SK-N-SH (cell line): ENCODE measurements at places on chromosomes 7 and 10. TPM values are rescaled to one million over a fixed set of nuclear protein-coding genes. Genes with fewer than 3 reads are reported as not detected.
A peak's percentile ranks its signal among the peaks of the same experiment; 100 is the strongest.

DNA sequence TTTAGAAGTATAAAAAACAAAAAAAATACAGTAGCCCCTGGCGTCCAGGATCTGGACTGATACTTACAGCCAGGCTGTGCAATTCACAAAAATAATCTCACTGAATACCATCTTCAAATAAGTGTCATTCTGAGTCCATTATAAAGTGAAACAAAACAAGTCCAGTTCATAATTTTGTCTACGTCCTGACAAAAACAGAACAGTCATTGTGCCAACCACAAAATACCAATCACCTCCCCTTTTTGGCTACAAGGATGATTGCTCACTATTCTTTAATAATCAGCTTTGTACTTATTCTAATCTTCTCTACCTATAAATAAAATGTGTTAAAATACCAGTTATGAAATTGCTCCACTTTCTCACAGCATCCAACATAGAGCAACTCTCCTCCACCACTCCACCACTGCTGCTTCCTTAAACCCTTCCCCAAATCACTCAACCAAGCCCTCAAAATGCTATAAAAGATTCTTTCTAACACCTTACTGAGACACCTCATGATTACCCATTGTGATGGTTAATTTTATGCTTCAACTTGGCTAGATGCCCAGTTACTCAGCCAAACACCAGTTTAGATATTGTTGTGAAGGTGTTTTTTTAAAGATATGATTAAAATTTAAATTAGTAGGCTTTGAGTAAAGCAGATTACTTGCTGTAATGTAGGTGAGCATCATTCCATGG is 479.8 kb upstream of the SEMA3A start:
- no peak for DNase-seq

Gene SFMBT2
- 0.20 and 0.49 TPM in 2 replicates for polyA plus RNA-seq

DNA sequence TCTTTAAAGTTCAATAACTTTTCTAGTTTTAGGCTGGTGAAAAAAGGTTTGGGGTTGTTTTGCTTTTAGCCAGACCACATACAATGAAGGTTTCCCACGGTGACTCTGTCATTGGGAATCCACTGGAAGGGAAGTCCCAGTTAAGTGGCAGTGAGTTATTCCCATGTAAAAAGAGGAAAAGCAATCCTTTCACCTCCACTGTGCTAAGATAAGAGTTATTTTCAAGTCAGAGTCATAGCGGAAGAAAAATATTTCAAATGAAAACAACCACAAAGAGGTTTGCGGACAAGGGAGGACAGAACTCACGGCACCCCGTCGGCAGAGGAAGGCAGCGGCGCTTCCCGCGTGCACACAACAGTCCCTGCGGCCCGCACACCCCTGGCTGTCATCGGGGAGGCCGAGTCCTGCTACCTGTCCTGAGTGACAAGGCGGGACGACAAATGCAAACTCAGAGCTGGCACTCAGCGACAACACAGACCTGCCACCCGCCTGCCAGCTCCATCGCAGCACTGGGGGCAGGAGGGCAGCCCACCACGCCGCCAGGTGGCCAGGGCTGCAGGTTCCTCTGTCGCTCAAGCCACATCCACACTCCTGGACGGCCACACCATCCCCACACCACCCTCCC is 9.3 kb upstream of the PAPOLB start:
- peak; percentile 57 for DNase-seq

Gene EEPD1
- polyA plus RNA-seq, result 2.4 and 5.0 TPM in 2 replicates

DNA sequence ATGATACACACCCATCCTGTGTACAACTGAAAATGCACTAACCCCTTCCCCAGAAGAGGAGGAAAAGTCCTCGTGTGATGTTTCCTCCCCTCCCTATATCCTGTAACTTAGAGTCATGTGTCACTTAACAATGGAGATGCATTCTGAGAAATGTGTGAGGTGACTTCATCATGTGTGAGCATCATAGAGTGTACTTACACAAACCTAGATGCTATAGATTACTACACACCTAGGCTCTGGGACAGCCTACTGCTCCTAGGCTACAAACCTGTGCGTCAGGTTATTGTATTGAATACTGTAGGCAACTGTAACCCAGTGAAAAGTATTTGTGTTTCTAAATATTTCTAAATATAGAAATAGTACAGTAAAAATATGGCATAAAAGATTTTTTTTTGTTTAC is 98.6 kb upstream of the FAM180A start:
- DNase-seq, result no peak

Gene SUN3
- polyA plus RNA-seq, result 0.12 TPM in 1 of 2 replicates, not detected in the other

Gene MSMB
- polyA plus RNA-seq, result not detected in 2 replicates

DNA sequence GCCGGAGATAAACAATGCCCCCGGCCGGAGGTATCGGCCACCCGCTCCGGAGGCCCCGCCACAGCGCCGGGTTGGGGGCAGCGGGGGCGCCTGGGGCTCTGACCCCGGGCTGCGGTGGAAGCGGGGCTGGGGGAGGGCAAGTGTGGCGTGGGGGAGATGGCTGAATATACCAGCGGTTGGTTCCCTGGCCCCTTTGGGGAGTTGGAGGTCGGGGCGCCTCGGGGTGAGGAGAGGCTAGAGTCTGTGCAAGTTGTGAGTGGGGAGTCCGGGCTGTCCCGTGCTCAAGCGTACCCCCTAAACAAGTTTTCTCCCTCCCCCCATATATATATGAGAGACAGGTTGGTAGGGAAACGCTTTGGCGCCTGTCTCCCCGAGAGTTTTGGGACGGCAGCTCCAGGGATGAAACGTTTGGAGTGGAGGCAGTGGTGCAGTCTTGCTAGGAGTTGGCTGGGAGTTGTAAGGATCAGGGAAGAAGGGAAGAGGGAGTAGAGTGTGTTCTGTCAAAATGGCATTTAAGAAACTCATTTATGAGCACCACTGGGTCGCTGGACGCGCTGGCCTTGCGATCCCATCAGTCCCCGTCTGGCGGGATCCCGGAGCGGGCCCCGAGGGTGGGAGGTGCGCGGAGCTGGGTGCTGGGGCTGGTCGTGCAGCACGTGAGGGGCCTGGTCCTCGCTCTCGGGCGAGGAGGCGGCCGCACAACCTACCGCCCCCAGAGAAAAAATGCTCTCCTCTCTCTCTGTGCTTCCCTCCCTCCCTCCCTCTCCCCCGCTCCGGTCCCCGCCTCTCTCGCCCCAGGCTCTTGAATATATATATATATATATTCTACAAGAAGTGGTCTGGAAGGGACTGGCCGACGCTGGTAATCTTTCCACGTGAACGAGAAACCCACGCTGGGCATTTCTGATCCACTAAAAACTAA is 1.1 kb downstream of the TET1 start:
- DNase-seq, result peak; percentile 89

GRCh38 chr7:94875201-94875600 is 32.2 kb upstream of the PPP1R9A start:
- DNase-seq, result no peak

DNA sequence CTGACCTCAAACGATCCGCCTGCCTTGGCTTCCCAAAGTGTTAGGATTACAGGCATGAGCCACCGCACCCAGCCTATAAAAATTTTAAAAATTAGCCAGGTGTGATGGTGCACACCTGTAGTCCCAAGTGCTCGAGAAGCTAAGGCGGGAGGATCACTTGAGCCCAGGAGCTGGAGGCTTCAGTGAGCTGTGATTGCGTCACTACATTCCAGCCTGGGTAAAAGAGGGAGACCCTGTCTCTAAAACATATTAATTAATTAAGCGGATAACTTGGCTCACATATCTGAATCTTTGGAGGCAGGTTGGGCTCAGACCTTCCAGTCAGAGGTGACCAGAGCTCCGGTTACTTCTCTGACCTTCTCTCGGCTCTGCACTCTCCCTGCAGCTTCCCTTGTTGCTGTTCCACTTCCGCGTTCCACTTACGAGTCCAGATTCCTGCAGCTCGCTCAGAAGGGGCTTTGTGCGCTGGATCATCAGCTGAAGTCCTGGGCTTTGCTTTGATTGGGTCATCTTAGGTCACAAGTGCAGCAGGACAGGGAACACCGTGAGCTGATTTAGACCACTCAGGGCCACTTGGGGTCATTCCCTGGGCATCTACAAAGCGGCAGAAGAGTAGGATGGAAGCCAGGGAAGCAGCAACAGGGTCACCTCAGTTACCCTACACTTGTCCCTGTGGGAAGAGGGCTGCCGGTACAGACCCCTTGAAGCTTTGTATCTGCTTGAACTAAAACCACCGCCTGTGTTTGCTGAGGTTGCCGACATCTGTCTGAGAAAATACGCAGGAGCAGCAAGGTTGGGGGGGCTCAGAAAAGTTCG is 2.0 kb upstream of the ARPC1B start:
- no peak for DNase-seq

Gene NKX2-3
- not detected in 2 replicates for polyA plus RNA-seq

- peak; percentile 65 for DNase-seq
Measured at GRCh38 chr10:88990384-88991160, at the start of gene FAS. Gene FAS (plus strand): TSS chr10:88990798. CDS start chr10:88990877, 79 bp downstream.

Gene PAX4
- not detected in 2 replicates for polyA plus RNA-seq

DNA sequence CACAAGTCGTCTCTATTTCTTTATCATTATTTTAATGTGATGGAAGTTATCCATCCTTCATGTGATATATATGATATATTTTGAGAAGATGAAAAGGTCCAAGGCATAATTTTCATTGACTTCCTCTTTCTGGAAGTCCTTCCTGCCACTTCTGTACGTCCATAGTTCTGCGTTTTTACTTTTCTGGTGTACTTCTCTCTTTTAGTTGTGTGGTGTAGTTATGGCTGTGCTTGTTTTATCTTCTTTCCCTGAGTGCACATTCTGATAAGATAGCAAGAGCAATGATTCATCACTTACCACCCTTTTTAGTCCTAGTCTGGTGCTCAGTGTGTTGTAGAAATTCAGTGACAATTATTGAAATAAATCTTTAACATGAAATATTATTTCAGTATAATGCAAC is 231.3 kb upstream of the FERD3L start:
- no peak for DNase-seq
